ENCODE measurements at places on chromosomes 7 and 10.

DNA sequence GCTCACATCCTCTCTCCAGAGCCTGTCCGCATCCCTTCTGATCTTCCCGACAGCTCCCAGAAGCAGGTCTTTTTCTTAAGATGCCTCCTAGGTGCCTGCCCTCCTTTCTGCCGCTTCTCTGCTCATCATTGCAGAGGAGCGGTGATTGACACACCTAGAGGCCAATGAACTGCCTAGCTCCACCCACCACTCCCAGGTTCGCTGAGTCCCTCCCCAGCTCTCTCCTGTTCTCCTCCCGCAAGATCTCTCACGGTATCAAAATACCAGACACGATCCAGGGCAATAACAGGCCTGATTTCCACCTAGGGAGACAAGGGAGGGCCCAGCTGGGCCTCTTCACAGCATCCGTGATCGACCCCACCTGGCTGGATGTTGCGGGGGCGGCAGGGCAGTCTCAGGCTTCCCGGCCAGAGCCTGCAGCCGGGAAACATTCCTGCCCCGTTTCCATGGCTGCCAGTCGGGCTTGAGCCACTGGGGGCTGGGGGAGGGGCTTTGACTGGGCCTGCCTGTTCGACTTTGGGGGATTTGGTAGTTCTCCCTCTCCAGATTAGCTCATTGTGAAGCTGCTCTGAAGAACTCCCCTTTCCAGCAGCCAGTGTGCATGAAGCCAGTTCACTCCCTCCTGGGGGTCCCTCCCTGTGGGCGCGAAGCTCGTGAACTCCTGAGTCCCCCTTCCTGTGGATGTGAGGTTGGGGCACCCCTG is 373.5 kb downstream of the RPS24 start:
- peak overlapping the region; percentile 25 for H3K4me3 ChIP-seq
- no peak overlapping the region for H3K27ac ChIP-seq
- DNase-seq: peak; percentile 89
- no peaks in the 10 kb centered on the region for H3K36me3 ChIP-seq
- H3K4me1 ChIP-seq: no peaks in the 10 kb centered on the region

- H3K27me3 ChIP-seq: no peaks in the 10 kb centered on the region
- H3K4me3 ChIP-seq: no peak overlapping the region
- H3K27ac ChIP-seq: no peak overlapping the region
- no peaks in the 10 kb centered on the region for H3K4me1 ChIP-seq
- H3K36me3 ChIP-seq: no peaks in the 10 kb centered on the region
Observed at GRCh38 chr7:104363355-104363754, 35.0 kb downstream of the LHFPL3 start.

GRCh38 chr10:33815776-33816175 is 481.3 kb upstream of the NRP1 start:
- H3K27me3 ChIP-seq: no peaks in the 10 kb centered on the region
- no peak overlapping the region for H3K27ac ChIP-seq
- H3K4me3 ChIP-seq: no peak overlapping the region
- H3K36me3 ChIP-seq: no peaks in the 10 kb centered on the region

GRCh38 chr10:119373294-119374102 is 166.1 kb downstream of the GRK5 start:
- no peak overlapping the region for H3K27ac ChIP-seq
- H3K27me3 ChIP-seq: no peaks in the 10 kb centered on the region
- H3K4me3 ChIP-seq: no peak overlapping the region
- DNase-seq: no peak

- no peaks in the 10 kb centered on the region for H3K27me3 ChIP-seq
- DNase-seq: no peak
- no peaks in the 10 kb centered on the region for H3K36me3 ChIP-seq
- no peak overlapping the region for H3K27ac ChIP-seq
- H3K4me1 ChIP-seq: no peaks in the 10 kb centered on the region
- no peak overlapping the region for H3K4me3 ChIP-seq
Observed at GRCh38 chr7:37815671-37816371, 32.6 kb upstream of the NME8 start.

- no peak overlapping the region for H3K27ac ChIP-seq
- no peak overlapping the region for H3K4me3 ChIP-seq
- H3K36me3 ChIP-seq: no peaks in the 10 kb centered on the region
Observed at GRCh38 chr10:3226960-3227744, 54.6 kb upstream of the PITRM1 start.

DNA sequence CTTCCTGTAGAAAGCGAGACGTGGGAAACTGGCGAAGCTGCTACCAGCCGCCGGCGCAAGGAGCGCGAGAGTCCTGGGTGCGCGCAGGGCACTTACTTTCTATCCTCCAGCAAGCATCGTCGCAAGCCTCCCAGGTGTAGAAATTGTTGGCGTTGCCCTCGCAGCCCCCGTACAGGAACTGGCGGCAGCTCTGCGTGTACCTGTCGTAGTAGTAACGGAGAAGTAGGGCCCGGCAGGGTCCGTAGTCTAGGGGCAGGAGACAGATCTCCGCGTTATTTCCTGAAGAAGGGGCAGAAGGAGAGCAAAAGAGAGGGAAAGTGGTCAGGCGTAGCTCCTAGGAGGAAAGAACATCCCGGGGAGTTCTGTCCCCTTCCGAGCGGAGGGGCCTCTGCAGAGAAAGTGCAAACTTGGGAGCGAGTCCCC is 501 bp downstream of the TFPI2 start:
- no peaks in the 10 kb centered on the region for H3K36me3 ChIP-seq
- no peak for DNase-seq
- no peaks in the 10 kb centered on the region for H3K4me1 ChIP-seq
- peaks cover 16% of the 10 kb centered on the region for H3K27me3 ChIP-seq
- H3K4me3 ChIP-seq: peak overlapping the region; percentile 31

- H3K4me1 ChIP-seq: no peaks in the 10 kb centered on the region
- no peak overlapping the region for H3K27ac ChIP-seq
- H3K36me3 ChIP-seq: no peaks in the 10 kb centered on the region
- DNase-seq: no peak
- H3K4me3 ChIP-seq: no peak overlapping the region
Observed at GRCh38 chr10:27482984-27483956, 20.8 kb upstream of the RAB18 start.

GRCh38 chr10:85226596-85226995 is 898.2 kb downstream of the CCSER2 start:
- no peaks in the 10 kb centered on the region for H3K4me1 ChIP-seq
- no peak overlapping the region for H3K4me3 ChIP-seq
- H3K27ac ChIP-seq: no peak overlapping the region
- no peaks in the 10 kb centered on the region for H3K36me3 ChIP-seq
- no peak for DNase-seq

GRCh38 chr10:33673839-33674415 is 339.5 kb upstream of the NRP1 start:
- H3K4me3 ChIP-seq: no peak overlapping the region
- no peak for DNase-seq
- no peaks in the 10 kb centered on the region for H3K27me3 ChIP-seq
- no peaks in the 10 kb centered on the region for H3K4me1 ChIP-seq
- H3K27ac ChIP-seq: no peak overlapping the region

DNA sequence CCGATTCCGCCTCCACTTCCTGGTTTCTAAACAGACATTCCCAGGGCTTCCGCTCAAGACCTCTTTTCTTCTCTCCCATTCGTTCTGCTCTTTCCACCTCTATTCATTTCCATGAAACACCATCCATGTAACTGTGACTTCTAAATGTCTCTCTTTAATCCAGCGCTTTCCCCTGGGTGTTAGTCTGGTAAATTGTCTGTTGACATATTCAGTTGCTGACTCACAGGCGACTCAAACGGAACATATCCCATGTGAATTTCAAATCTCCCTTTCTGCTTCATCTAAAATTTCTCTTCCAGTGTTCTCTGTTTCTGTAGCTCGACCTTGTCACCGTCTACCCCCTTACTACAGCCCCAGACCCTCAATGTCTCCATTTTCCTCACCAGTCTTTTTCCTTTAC is 119.1 kb downstream of the PFKFB3 start:
- no peaks in the 10 kb centered on the region for H3K27me3 ChIP-seq
- DNase-seq: no peak
- H3K27ac ChIP-seq: no peak overlapping the region
- H3K36me3 ChIP-seq: no peaks in the 10 kb centered on the region

DNA sequence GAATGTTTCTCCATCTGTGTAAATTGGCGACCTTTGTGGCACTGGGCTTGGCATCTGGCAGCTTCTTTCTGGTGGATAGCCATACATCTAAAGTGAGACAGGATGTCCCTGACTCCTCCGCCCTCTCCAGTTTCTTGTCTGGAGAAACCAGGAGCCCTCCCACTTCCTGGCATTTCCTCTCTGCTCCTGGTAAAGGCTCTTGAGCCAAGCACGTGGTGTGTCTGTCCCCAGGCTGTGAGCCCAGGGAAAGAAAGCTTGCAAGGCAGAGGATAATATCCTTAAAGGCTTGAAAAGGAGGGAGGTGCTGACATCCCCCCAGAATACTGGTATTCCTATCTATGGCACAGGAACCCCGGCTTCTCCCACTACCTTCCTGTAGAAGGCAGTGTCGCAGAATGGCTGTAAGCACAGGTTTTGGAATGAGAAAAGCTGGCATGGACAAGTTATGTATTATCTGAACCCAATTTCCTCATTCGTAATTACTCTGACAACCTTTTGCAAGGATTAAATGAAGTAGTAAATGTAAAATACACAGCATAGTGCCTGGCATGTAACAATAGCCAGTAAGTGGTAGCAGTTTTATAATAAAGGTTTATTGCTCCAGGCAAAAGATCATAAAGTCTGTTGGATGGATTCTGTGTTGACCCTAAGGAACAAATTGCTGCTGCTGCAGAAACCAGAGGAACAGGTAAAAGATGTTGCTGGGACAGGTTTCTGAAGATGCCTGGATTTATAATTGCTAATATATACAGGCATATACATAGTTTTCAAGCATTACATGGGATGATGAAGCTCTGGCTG is 11.8 kb upstream of the ACSL5 start:
- H3K4me1 ChIP-seq: peaks cover 12% of the 10 kb centered on the region
- H3K36me3 ChIP-seq: no peaks in the 10 kb centered on the region
- no peak overlapping the region for H3K4me3 ChIP-seq
- no peaks in the 10 kb centered on the region for H3K27me3 ChIP-seq
- H3K27ac ChIP-seq: peak overlapping the region; percentile 80

GRCh38 chr7:131124867-131125266 is 202.8 kb upstream of the MKLN1 start:
- no peak for DNase-seq
- no peaks in the 10 kb centered on the region for H3K36me3 ChIP-seq
- H3K4me3 ChIP-seq: no peak overlapping the region

DNA sequence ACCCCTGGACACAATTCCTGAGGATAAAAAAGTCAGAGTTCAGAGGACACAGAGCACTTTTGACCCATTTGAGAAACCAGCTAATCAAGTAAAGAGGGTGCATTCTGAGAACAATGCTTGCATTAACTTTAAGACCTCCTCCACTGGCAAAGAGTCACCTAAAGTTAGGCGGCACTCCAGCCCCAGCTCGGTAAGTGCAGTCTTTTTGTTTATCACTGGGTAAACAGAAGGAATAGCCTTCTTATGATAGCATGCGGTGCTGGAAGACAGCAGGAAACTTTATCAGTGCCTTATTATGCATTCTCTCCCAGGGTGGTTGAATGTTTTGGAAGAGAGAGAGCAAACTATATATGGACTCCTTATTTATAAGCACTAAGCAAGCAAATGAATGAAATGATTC is 130.5 kb downstream of the CDK14 start:
- no peaks in the 10 kb centered on the region for H3K4me1 ChIP-seq
- H3K27ac ChIP-seq: no peak overlapping the region
- H3K27me3 ChIP-seq: no peaks in the 10 kb centered on the region
- no peaks in the 10 kb centered on the region for H3K36me3 ChIP-seq
- DNase-seq: no peak
- H3K4me3 ChIP-seq: no peak overlapping the region

- H3K4me1 ChIP-seq: no peaks in the 10 kb centered on the region
- no peak overlapping the region for H3K27ac ChIP-seq
- no peak overlapping the region for H3K4me3 ChIP-seq
- no peaks in the 10 kb centered on the region for H3K27me3 ChIP-seq
Observed at GRCh38 chr7:25832929-25833328, 319.1 kb upstream of the NFE2L3 start.

GRCh38 chr10:13890233-13891127 is 303.7 kb downstream of the PRPF18 start:
- peak overlapping the region; percentile 13 for H3K4me3 ChIP-seq
- DNase-seq: no peak
- no peaks in the 10 kb centered on the region for H3K36me3 ChIP-seq
- peaks cover 24% of the 10 kb centered on the region for H3K27me3 ChIP-seq

- H3K36me3 ChIP-seq: no peaks in the 10 kb centered on the region
- DNase-seq: no peak
- no peaks in the 10 kb centered on the region for H3K27me3 ChIP-seq
- H3K27ac ChIP-seq: no peak overlapping the region
- H3K4me1 ChIP-seq: no peaks in the 10 kb centered on the region
Observed at GRCh38 chr7:144057954-144058353, 9.2 kb downstream of the OR2A5 start.

GRCh38 chr7:116236020-116236630 is 25.8 kb downstream of the TES start:
- H3K36me3 ChIP-seq: no peaks in the 10 kb centered on the region
- H3K27ac ChIP-seq: no peak overlapping the region
- H3K4me3 ChIP-seq: no peak overlapping the region

DNA sequence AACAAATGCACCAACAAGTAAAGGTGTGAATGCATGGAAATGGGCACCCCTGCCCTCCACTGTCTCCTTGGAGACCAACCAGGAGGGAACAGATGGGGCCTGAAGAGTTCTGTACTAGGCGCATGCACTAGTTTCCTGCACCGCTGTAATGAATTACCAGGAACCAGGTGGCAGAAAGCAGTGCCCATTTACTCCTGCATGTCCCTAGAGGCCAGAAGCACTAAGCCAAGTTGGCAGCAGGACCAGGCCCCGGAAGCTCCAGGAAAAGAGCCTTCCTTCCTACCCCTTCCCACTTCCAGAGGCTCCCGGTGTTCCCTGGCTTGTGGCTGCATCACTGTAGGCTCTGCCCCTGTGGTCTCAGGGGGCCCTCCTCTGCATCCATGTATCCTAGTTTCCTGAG is 237.5 kb upstream of the PPP2R2D start:
- H3K27ac ChIP-seq: no peak overlapping the region
- H3K27me3 ChIP-seq: no peaks in the 10 kb centered on the region
- H3K4me3 ChIP-seq: no peak overlapping the region

DNA sequence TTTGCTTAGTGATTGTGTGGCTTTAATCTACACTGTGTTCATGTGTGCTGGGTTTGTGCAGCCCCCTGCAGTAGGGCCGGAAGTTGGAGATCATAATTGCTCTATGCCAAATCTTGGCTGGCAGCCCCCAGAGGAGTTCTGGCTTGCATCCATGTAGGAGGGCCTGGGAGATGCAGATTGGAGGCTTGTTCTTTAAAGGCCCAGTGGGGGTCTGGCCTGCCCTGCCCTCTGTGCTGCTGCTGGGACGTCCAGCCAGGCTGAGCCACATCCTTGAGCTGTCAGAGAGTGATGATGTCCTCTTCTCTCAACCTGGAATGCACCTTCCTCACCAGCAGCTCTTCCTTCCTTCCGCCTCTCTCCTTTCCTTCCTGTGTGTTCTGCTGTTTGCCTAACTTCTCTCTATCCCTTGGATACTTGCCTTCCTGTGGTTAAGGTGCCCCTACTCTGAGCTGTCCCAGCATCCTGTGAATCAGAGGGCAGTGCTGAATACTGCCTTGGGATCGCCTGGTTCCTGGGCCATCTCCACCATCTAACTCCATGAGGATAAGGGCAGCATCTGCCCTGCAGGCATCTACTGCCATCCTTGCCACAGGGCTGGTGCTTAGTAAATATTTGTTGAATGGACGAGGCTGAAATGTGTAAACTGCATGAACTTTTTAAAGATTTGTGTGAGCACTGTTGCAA is 30.2 kb downstream of the DOCK1 start:
- no peak for DNase-seq
- H3K4me1 ChIP-seq: no peaks in the 10 kb centered on the region
- no peak overlapping the region for H3K4me3 ChIP-seq
- H3K27ac ChIP-seq: no peak overlapping the region
